Cortex of kidney (tissue), 1 donor: ENCODE measurements at places on chromosomes 7 and 10.

GRCh38 chr7:90604383-90604782, 8.3 kb downstream of the CDK14 start:
- no peak for DNase-seq

GRCh38 chr7:132793474-132793873, 217.2 kb upstream of the PLXNA4 start:
- DNase-seq = no peak

DNA sequence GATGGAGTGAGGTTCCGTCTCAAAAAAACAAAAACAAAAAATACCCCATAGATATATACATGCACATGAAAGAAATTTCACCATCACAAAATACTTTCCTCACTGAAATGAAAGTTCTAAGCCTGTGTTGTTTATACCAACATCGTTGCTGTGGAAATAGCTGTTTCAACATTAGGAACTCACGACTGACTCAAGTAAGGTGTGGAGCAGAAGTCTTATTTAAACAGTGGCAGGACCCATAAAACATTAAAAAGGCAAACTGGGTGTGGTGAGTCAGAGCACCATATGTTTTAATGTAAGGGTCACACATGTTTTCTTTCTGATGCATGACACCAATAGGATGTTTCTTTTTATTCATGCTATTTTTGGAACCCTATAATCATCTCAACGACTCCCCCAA, 48.3 kb downstream of the BAIAP2L1 start:
- DNase-seq = no peak

DNA sequence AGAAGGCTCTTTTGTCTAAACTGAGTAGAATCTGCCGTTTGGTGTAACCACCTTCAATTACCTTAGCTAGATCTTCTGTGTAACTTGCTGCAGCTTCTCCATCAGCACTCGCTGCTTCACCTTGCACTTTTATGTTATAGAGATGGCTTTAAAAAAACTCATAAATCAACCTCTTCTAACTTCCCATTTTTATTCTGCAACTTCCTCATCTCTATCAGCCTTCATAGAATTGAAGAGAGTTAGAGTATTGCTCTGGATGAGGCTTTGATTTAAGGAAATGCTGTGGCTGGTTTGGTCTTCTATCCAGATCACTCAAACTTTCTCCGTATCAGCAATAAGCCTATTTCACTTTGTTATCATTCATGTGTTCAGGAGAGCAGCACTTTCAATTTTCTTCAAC, 1131.9 kb upstream of the CELF2 start:
- DNase-seq = no peak

DNA sequence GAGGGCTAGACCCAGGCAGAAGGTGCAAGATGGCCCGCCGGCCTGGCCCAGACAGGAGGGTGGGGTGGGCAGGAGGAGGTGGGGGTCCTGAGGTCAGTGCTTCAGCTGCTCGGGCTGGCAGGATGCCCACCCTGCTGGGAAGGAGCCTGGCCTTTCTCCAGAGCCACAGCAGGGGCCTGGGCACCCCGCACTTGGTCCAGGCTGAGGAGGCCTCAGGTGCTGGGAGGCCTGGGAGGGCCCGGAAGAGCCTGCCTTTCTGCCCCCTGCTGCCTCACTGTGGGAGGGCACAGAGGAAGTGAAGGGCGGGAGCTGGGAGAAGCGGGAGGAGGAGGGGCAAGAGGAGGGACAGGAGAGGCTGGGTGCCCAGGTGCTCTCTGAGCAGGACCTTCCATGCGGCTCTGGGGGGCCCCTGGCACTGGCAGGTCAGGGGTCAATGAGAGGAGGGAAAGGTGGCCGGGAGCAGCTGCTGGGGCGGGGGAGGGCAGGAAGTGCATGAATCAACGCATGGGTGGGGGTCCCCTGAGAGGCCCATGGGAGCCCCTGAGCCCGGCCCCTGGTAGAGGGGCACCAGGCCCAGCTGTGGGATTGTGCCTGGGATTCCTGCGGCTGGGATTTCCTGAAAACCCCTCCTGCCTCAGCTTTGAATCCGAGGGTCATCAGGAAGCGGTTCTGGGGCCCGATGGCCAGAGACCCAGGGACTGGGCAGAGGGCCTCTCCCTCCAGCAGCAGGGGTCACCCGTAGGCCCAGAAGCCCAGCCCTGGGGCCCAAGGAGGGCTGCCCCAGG, 49.9 kb downstream of the PWWP2B start:
- no peak for DNase-seq

DNA sequence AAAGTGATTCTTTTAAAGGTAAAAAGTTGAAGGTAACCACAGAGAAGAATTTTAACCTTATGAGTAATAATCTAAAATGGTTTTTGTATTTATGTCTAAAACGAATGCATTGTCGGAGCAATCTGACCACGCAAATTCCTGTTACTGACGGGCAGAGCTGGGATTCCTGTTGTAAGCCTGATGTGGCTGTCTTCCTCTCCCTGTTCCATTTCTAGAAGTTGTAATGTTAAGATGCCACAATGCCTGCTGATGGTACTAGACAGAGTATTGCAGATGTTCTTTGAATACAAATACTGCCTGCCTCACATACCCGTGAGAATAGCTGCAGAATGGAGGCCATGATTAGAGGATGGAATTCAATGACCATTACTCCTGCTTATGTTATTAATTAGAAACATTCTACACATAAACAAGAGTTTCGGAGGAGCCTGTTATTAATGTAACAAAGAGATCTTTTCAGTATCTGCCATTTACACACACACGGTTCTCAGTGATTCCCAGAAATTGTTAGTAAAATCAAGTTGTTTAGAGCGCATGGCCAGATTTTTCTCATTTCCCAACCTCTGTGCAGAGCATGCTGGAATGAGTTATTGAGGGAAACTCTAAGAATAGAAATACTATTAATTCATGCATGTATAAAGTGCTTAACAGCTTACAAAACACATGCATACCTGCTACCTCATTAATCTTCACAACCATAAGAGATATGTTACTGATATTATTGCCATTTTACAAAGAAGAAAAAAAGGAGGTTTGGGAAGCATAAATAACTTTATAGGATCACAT, 196.8 kb downstream of the PTN start:
- DNase-seq = no peak

- no peak for DNase-seq
Observed at GRCh38 chr7:42876182-42877068, 35.4 kb downstream of the C7orf25 start.

DNA sequence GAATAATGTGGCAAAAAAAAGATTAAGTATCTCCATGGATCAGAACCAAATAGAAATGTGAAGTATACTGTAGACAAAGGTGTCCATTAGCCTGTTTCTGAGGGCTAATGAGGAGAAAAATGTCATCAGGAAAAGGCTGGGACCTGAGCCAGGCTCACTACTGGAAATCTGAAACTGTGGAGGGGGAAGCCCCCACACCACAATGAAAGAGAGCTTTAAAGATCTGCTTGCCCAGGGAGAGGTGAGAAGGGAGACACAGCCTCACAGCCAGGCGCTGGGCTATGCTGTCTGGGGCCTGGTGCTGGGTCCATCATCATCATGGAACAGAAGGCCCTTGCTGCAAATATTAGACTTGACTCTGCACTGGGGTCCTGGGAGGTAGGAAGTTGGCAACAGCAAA, 90.4 kb downstream of the OSBPL3 start:
- DNase-seq = no peak
